Daoy (cell line): ENCODE measurements at places on chromosomes 1 and 21. TPM values are rescaled to one million over a fixed set of nuclear protein-coding genes. Genes with fewer than 3 reads are reported as not detected.

DNA sequence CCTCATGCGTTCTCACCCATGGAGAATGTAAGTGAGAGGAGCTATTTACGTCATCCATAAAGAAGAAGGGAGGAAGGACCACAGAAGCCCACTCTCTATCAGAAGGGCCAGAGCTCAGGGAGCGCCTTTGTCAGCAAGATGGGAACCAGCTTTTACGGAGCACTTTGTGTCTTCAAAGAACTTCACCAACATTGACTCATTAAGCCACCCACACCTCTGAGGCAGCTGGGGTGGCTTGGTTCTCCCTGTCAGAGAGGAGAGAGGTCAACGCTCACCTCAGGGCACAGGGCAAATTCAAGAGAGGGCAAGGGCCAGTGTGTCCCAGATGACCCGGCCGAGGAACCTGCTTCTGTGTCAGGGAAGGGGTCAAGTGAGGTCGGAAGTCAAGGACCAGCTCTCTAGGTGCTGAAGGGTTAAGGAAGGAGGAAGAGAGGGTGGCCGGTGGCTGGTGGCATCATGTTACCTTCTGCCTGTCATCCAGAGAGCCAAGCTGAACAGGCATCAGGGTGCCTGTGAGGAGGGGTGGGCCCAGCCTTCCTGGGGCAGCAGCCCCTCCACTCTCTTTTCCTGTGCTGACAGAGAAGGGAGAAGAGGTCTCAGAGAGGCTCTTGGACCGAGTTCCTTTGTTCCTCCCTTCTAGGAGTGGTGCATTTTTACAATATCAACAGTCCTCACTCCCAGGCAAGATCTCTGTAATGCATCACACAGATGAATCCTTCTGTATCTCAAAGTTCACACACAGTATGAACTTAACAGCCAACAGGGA lies 109.0 kb downstream of the ETS2 start:
- DNase-seq, result no peak

DNA sequence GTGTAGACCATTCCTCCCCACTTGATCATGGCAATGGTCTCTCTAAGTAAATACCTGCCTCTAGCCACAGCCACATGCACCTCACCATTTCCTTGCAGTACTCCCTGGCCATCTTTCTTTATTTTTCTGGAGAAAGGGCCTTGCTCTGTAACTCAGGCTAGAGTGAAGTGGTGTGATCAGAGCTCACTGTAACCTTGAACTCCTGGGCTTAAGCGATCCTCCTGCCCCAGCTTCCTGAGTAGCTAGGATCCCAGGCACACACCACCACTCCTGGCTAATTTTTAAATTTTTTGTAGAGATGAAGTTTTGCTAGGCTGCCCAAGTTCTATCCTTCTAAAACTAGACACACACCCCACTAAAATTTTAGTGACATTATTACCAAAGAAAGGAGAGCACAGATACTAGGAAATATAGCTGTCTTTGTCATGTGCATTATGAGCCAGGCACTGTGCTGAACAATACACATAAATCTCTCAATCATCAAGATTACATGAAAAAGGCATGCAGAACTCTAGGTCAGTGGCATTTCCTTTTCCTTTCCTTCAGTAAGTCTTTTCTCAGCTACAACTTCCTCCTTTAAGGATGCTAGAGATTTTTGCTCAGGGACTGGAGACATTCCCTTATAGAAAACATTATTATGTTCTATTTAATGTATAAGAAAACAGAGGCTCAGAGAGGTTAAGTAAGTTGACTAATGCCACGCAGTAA lies 95.0 kb upstream of the SERBP1 start:
- no peak for DNase-seq

- peak; percentile 88 for DNase-seq
These were observed 22.7 kb downstream of the UTP25 start for GRCh38 chr1:209850342-209850979.

DNA sequence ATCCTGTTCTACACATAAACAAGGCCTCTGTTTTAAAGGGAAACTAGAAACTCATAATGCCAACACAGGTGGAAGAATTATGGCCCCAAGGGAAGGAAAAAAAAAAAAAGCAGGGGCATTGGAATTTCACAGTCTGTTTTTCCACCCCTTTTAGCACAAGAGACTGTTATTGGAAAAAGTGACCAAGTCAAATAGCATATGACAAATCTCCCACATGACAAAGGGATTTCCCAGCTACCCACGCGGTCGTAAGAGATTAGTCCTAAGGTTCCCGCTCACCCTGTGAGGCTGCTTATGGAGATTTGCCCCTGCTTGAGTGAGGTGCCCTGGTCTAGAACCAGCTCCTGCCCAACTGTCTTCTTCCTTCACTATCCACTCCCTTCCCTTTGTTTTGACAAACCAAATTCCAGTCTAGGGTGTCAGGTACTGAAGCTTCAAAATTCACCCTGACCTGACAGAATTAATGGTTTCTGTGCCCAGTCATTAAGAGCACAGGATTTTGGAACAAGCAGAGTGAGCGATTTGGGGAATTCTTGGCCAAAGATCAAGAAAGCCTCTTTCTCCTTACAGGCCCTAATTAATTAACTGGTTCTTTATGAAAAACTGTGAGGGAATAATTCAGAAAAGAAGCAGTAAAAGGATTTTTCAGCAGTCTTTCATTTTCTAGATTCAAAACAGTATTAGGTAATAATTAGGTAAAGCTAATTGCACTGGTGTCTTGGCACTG lies 107.3 kb downstream of the NMNAT2 start:
- DNase-seq, result no peak

- DNase-seq, result no peak
These were observed at the start of gene KRTAP20-3 for GRCh38 chr21:30642564-30642963. Gene KRTAP20-3, plus strand, starts transcription at chr21:30642864.

- no peak for DNase-seq
These were observed 24.8 kb downstream of the CSF1 start for GRCh38 chr1:109935451-109935900.

DNA sequence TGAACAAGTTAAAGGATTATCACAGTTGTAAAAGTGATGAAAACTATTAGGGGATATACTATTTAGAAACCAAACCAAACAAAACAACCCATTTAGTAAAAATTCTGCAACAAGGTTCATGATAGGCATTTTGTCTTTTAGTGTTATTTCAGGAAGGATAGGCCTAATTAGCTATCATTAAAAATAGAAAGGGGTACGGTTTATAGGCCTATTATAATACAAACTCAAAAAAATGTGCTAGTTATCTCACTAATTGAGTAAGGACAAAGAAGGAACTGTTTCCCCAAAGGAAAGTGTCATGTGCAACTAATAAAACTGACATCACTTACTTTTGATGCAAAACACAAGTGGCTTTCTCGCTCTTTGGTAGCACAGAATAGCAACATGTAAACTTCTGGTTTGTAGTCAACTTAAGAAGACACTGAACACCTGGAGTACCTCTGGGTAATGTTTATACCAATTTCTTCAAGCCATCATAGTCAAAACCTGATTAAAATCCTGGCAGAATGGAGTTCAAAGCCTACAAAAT lies 28.5 kb downstream of the SLC16A1 start:
- no peak for DNase-seq

GRCh38 chr1:229597877-229598276 lies 28.0 kb downstream of the TAF5L start:
- no peak for DNase-seq

GRCh38 chr21:45286671-45287437 lies 841 bp downstream of the POFUT2 start:
- peak; percentile 13 for DNase-seq

GRCh38 chr1:164534863-164535610 lies 23.9 kb upstream of the PBX1 start:
- DNase-seq, result no peak

DNA sequence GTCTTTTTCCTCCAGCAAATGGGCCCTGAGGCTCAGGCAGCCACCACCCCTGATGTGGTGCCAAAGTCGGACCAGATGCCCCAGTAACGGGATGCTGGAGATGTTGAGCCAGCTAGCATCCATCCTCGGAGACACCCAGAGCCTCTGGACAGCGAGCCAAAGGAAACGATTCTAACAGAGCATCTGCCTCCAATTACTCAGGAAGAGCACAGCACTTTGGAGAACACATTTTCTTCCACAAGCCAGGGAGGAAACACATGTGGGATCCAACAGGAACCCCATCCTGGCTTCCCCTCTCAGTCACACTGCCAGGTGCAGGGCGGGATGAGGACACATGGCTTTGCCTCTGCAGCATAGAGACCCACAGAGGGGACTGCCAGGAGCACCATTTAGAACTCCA lies 44.9 kb downstream of the C1orf198 start:
- no peak for DNase-seq

DNA sequence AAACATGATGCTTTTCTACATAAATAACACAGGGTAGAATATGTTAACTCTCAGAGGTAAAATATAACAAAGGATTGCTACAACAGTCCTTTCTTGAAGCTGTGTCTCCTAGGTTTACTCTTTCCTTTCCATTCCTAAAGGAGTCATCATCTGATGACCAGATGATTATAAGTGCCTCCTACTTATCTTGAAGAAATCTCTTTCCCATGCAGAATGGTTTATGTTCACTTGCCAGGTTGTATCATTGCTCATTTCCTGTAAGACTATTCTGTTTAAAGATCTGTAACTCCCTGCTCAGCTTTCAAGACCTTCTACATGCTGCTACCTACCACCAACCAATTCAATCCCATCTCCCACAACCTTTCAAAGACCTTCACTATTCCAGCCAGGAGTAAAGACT lies 51.5 kb upstream of the PTCH2 start:
- peak; percentile 38 for DNase-seq

- no peak for DNase-seq
These were observed 88.4 kb upstream of the PDE4B start for GRCh38 chr1:65704318-65704717.

GRCh38 chr1:178659789-178660208 lies 65.2 kb upstream of the RALGPS2 start:
- no peak for DNase-seq

GRCh38 chr21:41213021-41213420 lies 45.1 kb downstream of the BACE2 start:
- no peak for DNase-seq

DNA sequence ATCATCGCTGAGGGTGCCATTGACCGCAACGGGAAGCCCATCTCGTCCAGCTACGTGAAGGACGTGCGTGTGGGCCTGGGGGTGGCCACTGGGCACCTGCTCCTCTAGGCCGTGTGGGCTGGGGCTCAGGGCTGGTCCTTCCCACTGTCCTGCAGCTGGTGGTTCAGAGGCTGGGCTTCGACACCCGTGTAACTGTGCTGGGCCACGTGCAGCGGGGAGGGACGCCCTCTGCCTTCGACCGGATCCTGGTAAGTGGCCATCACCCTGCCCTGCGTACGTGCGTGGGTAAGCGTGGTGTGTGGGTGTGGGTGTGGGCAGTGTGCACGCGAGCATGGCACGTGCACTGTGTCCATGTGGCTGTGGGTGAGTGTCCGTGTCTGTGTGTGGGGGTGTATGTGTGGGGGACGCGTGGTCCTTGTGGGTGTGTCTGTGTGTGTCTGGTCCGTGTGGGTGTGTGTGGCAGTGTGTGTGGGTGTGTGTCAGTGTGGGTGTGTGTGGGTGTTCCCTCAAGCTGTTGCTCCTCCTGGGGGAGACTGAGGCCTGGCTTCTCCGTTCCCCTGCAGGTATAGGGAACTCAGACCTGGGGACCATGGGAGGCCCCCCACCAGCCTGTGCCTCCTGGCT lies 16.5 kb downstream of the PFKL start:
- no peak for DNase-seq

KLHDC7A gene
- not detected in 2 replicates for total RNA-seq

BCAN gene
- not detected in 2 replicates for total RNA-seq

OR14K1 gene
- not detected in 2 replicates for total RNA-seq

CDC20 gene
- 331 and 356 TPM in 2 replicates for total RNA-seq

SUMO3 gene
- 98.9 and 125 TPM in 2 replicates for total RNA-seq

NTRK1 gene
- total RNA-seq, result 0.40 TPM in 1 of 2 replicates, not detected in the other

HSPG2 gene
- total RNA-seq, result 14.2 and 14.7 TPM in 2 replicates

MFAP2 gene
- total RNA-seq, result 150 and 213 TPM in 2 replicates

BNIPL gene
- total RNA-seq, result 0.57 and 0.60 TPM in 2 replicates

CENPL gene
- total RNA-seq, result 40.6 and 50.7 TPM in 2 replicates
